ENCODE measurements at places on chromosomes 3 and 15.

- no peak for DNase-seq
Measured at GRCh38 chr15:78170848-78171773, 21.9 kb downstream of the IDH3A start.

GRCh38 chr15:42695527-42696071, 41.3 kb downstream of the CDAN1 start:
- no peak for DNase-seq

DNA sequence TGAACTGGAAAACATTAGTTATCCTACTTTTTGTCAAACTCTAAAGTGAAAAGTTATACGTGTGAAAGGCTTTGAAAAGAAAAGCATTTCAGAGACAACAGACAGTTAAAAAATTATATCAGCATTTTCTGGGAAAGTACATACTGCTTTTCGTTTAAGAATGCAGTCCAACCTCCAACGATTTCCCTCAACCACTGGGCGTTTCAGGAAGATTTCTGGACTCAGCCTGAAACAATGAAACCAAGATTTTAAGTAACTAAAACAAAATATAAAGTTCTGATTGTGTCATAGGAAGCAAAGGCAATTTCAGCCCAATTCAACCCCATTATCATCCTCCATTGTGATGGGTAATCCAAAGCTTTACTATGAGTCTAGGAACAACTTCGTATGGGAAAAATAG, 110.7 kb downstream of the PLD1 start:
- DNase-seq, result no peak

DNA sequence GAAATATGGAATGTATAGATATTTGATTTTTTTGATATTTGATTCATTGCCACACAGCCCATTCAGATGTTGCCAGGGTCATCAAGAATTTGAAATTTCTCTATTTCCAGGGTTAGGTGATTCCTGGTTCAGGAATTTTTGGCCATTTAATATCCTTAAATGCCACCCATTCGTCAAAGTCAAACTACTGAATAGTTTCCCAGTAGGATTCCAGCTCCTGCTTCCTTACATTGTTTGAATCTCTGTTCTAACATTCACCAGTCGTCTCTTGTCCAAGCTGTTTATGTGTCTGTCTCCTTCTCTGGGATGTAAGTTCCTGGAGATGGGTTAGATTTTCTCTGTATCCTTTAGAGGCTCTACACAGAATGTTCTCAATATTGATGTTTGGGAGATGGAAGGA, 124.9 kb upstream of the TLE3 start:
- no peak for DNase-seq

DNA sequence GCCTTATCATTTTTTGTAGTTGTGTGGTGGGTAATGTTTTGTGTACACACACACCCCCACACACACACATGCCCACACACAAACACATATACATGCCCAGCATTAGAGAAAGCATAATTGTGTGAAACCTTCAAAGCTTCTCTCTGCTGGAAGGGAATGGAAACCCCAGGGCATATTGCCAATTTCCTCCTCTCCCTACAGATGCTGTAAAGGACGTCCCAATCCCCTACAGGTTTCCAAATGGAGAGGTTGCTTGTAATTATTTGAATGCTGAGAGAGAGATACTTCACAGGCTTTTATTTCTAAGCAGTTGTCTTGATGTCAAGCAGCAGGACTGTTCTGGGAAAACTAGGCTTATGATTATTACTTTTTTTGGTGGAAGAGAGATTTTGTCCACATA, 23.0 kb upstream of the CCK start:
- no peak for DNase-seq

DNA sequence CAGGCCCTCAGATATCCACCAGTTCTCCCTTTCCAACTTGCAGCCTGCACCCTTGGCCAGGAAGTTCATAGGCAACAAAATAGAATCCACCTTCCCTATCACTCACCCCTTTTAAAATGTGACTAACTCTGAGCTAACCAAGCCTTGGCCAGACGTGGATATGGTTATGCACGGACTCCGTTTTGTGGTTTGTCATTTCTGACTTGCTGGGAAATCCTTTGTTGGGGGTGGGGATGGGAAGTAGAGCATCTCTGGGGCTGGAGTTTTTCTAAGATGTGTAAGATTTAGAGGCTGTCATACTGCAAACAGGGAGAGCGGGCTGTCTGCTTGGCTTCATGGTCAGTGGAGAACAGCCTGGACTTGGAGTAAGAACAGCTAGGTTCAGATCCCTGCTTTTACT, 62.6 kb downstream of the SMAD3 start:
- no peak for DNase-seq

- DNase-seq, result no peak
Measured at GRCh38 chr3:12367346-12367745, 78.5 kb downstream of the PPARG start.

- DNase-seq, result no peak
Measured at GRCh38 chr3:123951522-123952447, 9.2 kb downstream of the CCDC14 start.

GRCh38 chr15:87752250-87752951, 504.1 kb downstream of the NTRK3 start:
- no peak for DNase-seq

All from hematopoietic multipotent progenitor cell treated with erythropoietin and hydrocortisone succinate and interleukin-3 and kit ligand, for 6 days (in vitro differentiated cells).